ENCODE measurements at places on chromosomes 3 and 15.

DNA sequence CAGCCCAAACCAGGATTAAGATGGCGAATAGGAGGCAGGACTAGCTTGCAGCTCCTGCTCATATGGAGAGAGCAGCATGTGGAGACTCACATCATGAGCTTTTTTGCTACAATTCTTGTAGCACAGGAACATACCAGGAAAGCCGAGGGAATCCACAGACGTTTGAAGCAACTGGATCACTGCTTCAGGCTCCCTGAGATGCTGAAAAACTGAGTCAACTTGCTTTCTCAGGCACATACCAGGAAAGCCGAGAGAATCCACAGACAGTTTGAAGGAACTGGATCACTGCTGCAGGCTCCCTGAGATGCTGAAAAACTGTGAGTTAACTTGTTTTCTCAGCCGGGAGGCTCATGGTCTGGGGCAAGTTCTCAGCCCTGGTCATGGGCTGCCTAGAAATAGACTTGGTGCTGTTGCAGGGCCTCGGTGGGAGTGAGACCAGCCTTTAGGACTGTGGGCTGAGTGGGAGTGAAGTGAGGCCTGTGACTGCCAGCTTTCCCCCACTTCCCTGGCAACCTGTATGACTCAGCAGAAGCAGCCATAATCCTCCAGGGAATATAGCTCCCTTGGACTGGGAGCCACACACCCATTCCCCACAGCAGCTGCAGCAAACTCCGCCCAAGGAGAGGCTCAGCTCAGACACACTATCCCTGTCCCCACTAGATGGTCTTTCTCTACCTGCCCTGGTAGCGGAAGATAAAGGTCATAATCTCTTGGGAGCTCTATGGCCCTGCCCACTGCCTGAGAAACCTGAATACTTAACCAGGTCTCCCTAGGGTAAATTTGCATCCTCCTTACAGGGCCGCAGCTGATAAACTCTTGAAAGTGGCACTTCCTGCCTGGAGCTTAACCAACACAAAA is 51.9 kb upstream of the PFN2 start:
- peak; percentile 56 for DNase-seq

DNA sequence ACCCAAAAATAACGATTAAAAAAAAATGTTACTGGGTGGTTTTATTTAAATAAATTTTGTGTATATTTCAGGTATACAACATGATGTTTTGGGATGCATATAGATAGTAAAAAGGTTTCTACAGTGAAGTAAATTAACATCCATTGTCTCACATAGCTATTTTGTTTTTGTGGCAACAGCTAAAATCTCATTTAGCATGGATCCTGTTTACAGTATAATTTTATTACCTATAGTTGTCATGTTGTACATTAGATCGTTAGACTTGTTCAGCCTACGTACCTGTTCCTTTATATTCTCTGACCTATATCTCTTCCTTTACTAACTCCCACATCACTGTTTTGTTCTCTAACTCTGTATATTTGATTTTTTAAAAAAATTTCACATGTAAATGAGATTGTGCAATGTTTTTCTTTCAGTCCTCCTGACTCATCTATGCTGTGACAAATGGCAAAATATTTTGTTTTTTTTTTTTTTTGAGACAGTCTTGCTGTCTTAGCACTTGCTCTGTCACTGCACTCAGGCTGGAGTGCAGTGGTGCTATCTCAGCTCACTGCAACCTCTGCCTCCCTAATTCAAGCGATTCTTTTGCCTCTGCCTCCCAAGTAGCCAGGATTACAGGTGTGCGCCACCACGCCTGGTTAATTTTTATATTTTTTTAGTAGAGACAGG is 45.6 kb downstream of the OIP5 start:
- DNase-seq = peak; percentile 61

DNA sequence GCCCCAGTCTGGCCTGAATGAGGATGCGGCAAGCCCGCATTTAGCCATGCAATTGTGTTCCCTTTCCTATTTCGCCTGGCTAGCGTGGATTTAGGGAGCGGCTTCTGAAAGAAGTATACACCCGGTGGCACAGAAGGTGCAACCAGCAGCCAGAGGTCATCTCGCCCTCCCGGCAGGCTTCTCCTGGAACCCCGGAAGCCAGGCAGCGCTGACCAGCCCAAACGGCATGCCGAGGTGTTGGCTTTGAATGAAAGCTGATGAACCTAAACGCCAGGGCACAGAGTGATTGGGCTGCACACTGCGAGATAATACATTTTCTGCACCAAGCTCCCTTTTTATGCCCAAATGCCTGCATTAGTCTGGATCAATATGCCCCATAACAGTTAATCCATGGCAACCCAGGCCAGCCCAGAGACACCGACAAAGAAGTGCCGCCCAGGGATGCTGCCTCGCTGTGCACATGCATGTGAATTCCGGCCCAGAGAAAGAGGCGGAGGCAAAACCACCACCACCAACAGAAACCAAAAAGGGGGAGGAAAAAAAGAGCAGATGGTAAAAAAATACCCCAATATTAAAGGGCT is 1.4 kb downstream of the SRGAP3 start:
- no peak for DNase-seq

- DNase-seq = no peak
Measured at GRCh38 chr15:76533060-76533820, 196.7 kb downstream of the ISL2 start.

DNA sequence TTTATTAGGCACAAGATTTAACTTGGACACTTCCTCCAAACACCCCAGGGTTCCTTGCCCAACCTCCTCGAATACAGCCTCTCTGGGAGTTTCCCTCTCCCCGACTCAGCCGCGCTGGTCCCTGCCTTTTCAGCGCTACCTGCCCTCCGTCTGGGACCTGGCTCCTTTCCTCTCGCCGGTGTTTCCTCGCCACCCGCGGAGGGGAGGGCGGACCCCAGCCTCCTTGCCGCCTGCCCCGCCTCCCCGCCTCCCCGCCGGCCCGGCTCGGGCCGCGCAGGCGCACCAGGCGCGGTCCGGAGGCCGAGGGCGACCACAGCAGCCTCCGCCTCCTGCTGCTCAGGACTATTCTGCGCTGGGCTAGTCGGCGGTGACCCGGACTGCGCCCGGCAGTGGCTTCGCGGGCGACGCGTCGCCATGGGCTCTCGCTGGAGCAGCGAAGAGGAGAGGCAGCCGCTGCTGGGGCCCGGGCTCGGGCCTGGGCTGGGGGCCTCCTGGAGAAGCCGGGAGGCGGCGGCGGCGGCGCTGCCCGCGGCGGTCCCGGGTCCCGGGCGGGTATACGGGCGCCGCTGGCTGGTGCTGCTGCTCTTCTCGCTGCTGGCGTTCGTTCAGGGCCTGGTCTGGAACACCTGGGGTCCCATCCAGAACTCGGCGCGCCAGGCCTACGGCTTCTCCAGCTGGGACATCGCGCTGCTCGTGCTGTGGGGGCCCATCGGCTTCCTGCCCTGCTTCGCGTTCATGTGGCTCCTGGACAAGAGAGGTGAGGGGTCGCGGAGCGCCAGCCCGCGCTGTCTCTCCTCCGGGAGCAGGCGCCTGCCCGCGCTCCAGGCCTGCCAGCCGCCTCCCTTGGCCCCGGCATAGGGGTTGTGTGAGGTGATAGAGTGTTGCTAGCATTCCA is at the start of gene SLC49A4:
Gene SLC49A4, plus strand, starts transcription at position 291 of the 895 bp plus-strand sequence. Its CDS starts 124 bp downstream, at position 415.
- DNase-seq = peak; percentile 80

- DNase-seq = peak; percentile 71
Measured at GRCh38 chr3:127019449-127019848, 36.5 kb downstream of the PLXNA1 start.

- no peak for DNase-seq
Measured at GRCh38 chr15:99167640-99168039, 62.8 kb downstream of the SYNM start.

DNA sequence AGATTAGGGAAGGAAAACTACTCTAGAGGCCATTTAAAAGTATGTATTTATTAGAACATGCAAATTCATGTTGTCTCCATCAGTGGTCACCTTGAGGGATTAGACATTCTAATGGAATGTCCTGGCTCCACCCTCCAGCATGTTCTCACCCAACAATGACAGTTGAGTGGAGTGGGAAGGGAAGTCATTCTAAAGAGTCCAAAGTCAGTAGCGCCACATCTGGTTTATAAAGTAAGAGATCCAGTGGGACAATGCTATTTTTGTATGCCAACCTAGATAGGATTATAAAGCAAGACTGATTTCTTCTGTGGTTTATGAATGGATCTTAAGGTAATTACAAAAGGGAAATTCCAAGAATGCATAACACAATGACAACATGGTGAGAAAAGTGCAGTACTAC is 33.3 kb downstream of the SLC24A1 start:
- DNase-seq = peak; percentile 51

GRCh38 chr3:21898316-21898715 is 147.3 kb upstream of the ZNF385D start:
- no peak for DNase-seq

DNA sequence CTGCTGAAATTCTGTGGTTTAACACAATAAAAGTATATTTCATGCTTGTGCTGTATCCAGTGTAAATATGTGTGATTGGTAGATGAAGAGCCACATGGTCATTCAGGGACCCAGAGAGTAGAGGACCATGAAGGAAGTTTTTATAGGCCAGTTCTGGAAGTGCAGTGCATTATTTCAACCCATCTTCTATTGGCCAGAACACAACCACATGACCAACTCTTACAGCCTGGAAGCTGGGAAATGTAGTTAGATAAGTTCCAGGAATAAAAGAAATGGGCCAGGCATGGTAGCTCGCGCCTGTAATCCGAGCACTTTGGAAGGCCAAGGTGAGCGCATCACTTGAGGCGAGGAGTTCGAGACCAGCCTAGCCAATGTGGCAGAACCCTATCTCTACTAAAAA is 21.4 kb upstream of the PRTG start:
- DNase-seq = no peak

DNA sequence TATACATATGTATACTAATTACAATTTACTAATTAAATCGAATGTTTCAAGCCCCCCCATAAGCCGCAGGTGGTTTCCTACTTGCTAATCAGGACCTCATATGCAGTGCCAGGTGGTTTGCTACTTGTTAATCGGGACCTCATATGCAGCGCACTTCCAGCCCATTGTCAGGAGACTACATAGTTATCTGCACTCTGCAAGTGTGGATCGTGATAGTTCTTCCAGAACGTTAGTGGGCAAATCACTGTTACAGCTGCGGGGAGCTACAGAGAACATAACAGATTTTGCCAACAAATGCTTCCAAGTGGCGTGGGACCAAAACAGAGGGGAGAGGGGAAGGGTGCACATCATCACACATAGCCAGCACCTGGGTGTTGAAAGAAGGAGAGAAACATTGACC is 558.4 kb downstream of the GABRG3 start:
- no peak for DNase-seq

- peak; percentile 59 for DNase-seq
Measured at GRCh38 chr15:99592145-99592791, 26.5 kb downstream of the MEF2A start.

DNA sequence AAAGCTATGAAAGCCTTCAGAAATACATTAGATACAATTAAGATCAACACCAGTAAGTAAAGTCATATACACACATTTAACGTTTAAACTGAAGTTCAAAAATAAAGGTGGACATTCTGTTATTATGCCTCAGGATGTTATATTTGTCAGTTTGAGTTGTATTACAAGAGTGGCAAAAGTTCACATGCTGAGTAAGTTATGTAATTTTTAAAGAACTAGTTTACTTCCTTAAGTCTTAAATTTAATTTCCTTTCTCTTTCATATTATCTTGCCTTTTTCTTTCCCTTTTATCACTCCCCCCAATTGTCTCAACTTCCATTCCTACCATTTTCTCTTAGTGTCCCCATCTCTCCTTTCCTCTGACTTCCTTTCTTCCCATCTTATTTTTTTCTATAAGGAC is 4.9 kb upstream of the GPR87 start:
- DNase-seq = no peak

DNA sequence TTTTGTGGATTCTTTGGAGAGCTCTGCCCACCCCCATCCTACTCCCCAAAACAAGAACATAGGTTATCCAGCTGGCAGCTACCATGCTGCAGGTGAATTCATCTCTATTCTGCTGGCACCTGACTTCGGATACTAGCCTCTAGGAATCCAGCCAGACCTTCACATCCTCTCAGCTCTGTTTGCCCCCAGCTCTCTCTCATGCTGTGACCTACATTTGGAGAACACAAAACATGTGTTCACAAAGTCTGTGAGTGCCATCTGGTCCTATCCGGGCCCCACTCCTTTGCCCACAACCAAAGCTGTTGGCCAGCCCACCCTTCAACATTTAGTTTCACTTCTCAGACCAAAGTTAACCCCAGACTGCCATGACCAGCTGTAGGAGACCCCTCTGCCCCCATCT is 89.4 kb upstream of the C3orf80 start:
- no peak for DNase-seq

- DNase-seq = no peak
Measured at GRCh38 chr3:4207672-4208071, 95.5 kb upstream of the SETMAR start.

DNA sequence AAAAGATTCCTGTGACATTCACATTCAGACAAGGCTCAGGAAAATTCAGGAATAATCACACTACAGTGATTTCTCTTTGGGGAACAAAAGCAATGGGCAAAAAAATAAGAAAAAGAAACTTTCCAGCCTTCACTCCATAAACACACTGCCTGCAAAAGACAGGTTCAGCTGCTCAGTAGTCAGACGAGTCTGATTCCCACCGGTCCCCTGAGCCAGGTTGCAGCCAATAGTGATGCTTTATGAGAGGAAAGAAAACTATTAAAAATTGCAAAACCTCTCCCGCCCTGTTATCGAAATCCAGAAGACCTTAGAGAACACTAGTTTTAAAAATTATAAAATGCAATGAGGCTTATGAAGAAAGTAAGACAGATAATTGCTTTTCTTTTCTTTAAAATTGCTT is 8.5 kb downstream of the PLCH1 start:
- no peak for DNase-seq

DNA sequence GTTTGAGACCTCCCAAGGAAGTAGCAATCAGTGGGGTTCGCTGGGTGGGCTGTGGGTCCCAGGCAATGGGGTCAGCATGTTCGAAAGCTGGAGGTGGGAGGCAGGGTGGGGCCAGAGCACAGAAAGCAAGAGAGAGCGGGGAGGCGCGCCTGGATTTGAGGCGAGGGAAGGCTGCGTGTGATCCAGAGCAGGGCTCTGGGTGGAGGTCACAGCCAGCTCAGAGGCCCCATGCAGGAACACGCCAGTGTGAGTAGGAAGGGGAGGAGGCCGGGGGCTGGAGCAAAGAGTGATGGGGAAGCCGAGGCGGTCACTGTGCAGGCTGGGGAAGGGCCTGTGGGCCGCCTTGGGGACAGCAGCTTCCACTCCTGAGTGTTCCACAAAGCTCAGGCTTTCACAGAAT is 8.8 kb downstream of the DNAJB8 start:
- no peak for DNase-seq

DNA sequence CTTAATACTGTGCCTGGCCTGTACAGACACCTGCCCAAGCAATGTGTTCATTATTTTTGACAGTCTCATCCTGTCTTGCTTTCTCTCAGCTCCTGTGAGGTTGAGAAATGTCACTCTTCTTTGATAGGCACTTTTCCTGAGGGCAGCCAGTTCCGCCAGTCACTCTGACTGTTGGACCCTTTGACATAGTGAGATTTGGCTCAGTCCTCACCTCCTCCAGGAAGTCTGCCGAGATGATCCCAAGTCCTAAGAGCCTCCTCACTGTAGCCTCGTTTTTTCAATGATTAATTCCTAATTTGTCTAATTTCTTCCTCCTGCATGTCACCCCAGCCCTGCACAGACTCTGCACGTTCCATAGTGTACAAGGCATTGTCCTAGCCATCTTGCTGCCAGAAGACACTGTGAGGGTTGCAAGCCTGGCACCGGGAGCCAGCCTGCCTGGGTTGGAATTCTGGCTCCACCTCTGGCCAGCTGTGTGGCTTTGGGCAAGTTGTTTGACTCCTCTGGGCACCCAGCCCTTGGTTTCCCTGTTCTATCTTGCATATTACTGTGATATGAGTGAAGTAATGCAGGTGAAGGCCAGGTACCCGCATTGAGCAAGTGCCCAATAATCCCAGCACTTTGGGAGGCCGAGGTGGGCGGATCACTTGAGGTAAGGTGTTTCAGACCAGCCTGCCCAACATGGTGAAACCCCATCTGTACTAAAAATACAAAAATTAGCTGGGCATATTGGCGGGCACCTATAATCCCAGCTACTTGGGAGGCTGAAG is 24.3 kb downstream of the RPLP1 start:
- DNase-seq = no peak

Measured in EH (cell line).